ENCODE measurements at places on chromosomes 16 and 17.

DNA sequence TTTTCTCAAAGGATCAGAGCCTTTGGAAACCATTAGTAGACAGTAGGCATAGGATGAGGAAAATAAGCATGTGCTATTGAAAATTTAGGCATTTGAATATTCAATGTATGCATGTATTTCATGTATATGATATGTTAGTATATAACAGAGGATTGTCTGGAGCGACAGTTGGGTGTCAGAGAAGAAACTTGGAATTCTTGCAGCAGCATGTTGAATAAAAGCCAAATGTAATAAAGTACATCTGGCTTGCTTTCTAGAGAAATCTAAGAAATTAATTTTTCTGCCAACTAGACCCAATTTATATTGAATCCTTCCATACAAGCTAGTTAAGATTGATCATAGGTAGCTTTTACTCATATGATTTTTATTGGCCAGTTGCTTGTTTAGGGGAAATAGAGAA lies 578.8 kb downstream of the CDH11 start:
- DNase-seq = no peak

- no peak for DNase-seq
Observed at GRCh38 chr17:44502598-44503146, 534 bp downstream of the GPATCH8 start.

DNA sequence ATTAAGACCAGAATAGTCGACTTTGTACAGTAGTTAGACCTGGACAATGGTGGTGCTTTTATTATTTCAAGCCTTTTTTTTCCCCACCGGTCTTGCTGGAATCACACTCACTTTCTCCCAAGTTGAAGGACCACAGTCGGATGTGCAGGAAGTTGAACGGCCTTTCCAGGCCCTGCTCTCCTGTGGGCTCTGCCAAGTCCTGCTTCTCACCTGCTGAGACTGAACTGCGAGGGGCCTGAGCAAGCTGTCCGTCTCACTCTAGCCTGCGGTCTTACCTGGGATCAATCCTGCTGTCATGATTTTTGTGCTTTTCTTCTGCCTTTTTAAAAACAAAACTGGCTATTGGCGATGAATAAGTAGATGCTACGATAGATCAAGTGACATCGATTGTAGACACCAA lies 1.3 kb downstream of the TLCD3A start:
- no peak for DNase-seq

DNA sequence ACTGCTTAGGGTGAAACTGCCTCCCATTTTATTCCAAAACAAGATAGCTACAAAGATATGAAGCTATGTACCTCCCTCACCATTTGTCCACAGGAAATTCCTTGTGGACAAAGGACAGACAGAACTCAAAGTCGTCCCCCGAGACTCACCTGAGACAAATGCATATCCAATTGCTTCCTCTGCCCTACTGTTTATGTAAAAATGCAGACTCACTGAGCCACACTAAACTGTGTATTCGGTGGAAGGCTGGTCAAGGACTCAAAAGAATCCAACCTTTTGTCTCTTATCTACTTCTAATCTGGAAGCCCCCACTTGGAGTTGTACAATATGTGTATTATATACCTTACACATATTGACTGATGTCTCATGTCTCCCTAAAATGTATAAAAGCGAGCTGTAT lies 288.0 kb upstream of the ERCC4 start:
- DNase-seq = no peak

GRCh38 chr16:6682142-6682811 lies 650.4 kb upstream of the RBFOX1 start:
- no peak for DNase-seq

DNA sequence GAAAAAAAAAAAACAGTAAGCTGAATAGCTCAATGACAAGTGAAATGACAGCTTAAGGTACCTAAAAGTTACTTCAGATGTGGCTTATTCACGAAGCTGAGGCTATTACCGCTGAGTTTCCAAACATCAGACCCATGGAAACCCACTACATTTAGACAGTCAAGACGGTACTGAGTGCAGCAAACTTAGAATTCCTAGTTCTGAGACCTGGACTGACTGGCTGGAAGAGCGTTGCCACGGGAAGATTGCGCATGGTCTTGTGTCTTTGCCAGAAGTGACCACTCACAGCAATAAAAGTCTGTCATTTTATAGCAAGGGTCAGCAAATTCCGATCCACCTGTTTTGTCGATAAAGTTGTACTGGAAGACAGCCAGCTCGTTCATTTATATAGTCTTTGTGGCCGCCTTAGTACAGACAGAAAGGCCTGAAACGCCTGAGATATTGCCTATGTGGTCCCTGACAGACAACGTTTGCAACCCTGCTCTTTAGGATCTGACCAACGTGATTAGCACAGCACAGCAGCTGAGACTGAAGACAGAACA lies 19.2 kb downstream of the LITAFD start:
- no peak for DNase-seq

- no peak for DNase-seq
Observed at GRCh38 chr17:8806253-8806925, 7.2 kb upstream of the MFSD6L start.

GRCh38 chr17:59002126-59002525 lies 104.6 kb downstream of the TRIM37 start:
- DNase-seq = no peak

- DNase-seq = no peak
Observed at GRCh38 chr16:49343291-49343690, 30.3 kb upstream of the C16orf78 start.

DNA sequence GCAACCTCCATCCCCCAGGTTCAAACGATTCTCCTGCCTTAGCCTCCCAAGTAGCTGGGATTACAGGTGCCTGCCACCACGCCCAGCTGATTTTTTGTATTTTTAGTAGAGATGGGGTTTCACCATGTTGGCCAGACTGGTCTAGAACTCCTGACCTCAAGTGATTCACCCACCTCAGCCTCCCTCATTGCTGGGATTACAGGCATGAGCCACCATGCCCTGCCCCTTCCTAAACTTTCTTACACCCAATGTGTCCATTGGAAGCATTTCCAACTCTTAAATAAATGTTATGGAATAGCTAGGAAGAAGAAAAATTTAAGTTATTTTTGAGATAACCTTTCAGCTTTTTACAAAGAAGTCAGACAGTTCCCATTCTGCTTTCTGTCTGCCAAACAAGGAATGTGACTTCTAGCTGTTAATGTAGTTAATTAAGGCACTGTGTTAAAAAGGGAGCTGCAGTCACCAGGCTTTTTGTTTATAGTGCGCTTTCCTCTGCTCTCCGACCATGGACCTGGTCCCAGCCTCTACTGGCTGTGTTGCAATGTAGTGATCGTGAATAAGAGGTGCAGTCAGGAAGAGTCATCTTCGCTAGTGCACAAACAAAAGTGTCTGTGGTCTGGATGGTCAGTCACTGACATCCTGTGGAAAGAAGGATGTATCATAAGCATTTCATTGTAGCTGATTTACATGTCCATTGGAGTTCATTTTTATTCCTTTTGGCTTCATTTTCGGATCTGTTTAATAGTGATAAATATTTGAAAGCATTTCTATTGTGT lies 39.7 kb downstream of the USP10 start:
- DNase-seq = no peak

GRCh38 chr16:1919327-1919998 lies 1.2 kb upstream of the HS3ST6 start:
- no peak for DNase-seq

GRCh38 chr17:68801335-68802247 lies 153.6 kb downstream of the ABCA8 start:
- no peak for DNase-seq

DNA sequence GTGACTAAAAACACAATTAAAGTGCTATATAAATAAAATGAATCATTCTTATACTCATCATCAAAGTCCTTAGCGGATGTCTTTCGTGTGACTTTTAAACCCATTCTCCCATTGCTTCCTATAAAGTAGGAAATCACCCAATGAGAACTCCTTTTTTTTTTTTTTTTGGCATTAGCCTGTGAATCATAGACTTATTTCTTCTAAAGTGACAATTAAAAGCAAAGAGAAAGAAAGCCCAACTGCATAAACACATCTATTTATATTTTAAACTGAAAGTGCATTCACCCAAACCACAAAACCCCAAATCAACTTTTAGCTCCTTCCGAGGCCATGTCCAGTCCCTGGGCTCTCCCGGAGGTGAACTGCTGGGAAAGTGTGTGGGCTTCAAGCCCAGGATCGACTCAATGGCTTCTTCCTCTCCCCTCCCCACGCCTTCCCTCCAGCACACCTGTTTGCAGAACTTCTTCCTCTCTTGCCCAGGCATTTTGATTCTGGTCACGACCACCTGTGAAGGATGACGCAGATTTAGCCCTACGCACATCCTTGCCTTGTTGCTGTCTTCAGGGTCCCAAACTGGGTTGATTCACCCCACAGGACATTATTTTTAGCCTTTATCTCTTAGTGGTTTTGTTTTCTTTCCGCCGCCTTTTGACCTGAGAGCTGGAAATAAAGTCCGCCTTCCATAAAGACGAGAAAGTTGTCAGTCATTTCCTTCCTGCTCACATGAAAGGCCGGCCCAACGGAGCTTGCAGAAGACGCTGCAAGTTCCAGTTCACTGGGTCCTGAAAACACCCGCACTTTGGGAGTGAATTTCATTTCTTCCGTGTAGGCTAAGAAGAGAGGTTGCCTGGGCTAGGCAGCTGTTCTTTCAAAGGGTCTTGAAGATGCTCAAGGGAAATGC lies 166.8 kb downstream of the MAP2K6 start:
- no peak for DNase-seq

- no peak for DNase-seq
Observed at GRCh38 chr16:67653789-67654402, 6.2 kb downstream of the ACD start.

DNA sequence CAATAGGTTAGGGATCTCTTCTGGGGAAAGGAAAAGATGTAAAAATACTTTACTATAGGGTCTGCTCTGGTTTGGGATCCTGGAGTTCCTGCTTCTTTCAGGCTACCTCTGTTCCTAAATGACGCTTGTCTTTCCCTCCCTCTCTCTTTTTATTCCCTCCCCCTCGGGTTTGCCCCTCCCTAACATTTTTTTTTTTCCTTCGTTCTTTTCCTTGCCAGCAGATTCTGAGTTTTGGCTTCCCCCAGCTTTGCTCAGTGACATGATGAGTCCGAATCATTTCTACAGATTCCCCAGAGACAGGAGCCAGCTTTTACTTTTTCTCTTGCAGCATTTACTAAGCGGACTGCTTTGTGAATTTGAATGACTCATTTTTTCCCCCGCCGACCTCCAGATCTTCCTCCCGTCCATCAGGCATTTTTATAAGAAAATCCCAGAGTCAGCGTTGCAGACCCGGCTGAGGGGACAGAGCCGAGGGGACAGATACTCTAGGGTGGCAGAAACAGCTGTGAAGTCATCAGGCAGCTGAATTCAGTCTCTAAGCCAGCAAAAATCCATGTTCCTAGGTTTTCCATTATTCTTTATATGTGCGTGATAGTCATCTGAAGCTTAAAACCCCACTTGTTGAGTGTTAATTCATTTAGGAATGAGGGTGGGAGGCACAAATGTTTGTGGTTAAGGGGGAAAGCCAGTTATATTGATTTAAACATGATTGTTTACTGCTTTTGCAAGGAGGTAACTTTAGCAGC lies at the start of gene TMEM100:
Gene TMEM100, minus strand, starts transcription at position 123 of the 746 bp plus-strand sequence. CDS start 1,794 bp downstream, outside the sequence.
- DNase-seq = no peak

DNA sequence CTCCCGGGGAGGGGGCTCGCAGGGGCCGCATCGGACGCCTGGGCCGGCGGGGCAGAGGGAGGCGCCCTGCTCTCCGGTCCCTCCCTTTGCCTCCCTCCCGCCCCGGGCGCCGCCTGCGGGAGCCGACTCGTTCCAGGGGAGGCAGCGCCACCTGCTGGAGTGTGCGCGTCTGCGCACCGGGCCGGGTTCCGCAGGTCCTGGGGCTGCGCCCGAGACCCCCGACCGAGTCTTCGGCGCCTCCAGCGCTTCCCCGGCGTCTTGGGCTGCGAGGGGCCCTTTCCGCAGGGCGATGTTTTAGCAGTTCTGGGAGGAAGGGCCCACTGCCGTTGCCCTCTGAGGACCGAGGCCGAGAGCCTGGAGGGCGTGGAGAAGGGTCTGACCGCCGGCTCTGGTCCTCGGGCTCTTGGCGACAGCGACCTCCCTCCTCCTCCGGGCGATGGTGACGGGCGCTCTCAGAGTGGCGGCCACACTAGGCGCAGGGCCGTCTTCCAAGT lies 106.3 kb downstream of the SEC14L1 start:
- peak; percentile 64 for DNase-seq

- DNase-seq = no peak
Observed at GRCh38 chr17:47915776-47916398, 19.9 kb downstream of the SP2 start.

- peak; percentile 19 for DNase-seq
Observed at GRCh38 chr17:74779948-74780400, 3.8 kb upstream of the NAT9 start.

DNA sequence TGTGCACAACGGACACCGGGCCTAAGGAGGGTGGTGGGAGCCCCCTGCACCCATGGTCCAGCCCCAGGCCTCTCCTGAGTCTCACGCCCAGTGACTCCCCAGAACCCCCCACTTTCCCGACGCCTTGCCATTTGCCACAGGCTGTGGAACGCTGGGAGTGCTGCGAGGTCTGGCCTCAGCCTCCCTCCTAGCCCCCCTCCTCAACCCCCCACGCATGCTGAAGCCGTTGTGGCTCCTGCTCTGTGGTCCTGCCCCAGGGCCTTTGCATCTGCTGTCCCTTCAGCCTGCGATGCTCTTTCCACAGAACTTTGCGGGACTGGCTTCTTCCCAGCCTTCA lies 226.0 kb upstream of the GSE1 start:
- no peak for DNase-seq

GRCh38 chr17:9258115-9259015 lies 237.1 kb downstream of the NTN1 start:
- no peak for DNase-seq

DNA sequence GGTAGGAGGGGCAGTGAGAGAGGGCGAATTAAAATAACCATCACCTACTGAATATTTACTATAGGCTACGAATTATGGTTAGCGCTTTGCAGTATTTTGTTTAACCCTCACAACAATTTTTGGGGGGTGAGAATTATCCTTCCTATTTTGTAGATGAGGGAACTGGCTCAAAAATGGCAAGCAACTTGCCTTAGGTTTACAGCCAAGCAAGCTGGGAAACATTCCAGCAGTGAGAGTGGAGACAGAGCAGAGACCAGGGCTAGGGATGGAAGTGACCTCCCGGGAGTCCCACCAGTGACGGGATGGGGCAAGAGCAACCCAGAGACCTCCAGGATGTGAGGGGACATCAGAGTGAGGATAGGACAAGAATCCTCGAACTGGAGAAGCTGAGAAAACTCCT lies 352 bp upstream of the VMO1 start:
- DNase-seq = no peak

DNA sequence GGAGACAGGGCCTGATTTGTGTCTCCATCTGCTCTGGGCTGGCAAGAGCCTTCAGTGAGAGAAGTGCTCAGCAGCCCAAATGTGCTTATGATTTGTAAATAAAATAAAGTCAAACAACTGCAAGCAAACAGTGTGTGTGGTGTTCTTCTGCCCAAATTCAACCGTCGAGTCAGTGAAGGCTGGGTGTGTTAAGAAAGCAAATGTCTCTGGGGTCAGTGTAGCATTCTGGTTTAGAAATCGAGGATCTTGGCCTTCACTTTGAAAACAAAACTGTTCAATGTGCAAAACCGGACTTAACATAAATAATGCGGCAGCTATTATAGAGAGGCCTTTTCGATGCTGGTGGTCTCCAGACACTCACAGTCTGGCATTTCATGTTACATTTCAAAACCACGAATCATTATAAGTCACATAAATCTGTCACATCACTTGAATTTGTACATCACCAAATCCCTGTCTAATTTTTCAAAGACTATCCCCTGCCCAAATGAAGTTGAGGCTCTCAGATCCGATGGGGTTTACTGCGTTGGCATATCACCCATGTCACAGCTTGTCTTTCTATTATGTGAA lies 158.6 kb upstream of the MYOCD start:
- DNase-seq = no peak
